Liver (tissue), 10 donors: ENCODE measurements at places on chromosomes 6 and 20. TPM values are rescaled to one million over a fixed set of nuclear protein-coding genes. Genes with fewer than 3 reads are reported as not detected.
A peak's percentile ranks its signal among the peaks of the same experiment; 100 is the strongest.

- H3K27ac ChIP-seq: no peak overlapping the region
- no peak overlapping the region for H3K4me3 ChIP-seq
- H3K4me1 ChIP-seq: peaks cover 3% of the 10 kb centered on the region
- no peaks in the 10 kb centered on the region for H3K27me3 ChIP-seq
- DNase-seq: no peak
Measured at GRCh38 chr6:150922137-150922536, 56.6 kb downstream of the MTHFD1L start.

DNA sequence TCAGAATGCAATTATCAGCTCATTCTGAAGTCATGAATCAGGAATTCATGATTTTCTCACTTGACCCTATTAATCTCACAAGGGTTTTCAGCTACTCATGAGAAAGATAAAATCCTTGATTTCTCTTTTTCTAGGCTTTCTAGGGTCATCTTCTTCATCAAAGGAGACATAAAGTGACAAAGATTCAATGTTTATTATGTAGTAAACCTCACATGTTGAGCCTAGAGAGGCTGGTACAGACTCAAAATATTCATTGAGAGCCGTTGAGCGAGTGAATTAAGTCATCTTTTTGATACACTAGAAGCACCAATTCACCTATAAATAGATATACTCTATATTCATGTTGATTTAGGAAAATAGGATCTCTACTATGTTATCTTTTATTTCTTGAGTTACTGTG, 104.8 kb upstream of the TRAF3IP2 start:
- peaks cover 3% of the 10 kb centered on the region for H3K4me1 ChIP-seq
- no peaks in the 10 kb centered on the region for H3K27me3 ChIP-seq
- no peak overlapping the region for H3K27ac ChIP-seq
- peak overlapping the region; percentile 41 for H3K4me3 ChIP-seq
- H3K36me3 ChIP-seq: no peaks in the 10 kb centered on the region

DNA sequence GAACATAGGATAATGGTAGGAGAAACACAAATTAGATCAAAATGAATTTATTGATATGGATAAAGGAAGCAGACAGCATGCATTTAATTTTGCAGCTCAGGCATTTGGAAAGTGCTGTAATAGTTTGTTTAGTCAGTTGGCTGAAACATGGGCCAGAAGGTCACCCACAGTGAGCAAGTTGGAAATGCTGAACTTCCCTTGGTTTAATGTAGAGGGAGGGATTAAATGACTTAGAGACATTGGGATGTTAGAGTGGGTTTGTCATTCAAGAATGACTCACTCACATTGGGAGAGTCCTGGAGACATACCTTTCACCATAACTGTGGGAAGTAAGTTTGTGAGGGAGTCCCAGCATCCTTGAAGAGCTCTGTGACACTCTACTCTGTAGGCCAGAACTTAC, 231.5 kb upstream of the PLCB4 start:
- no peaks in the 10 kb centered on the region for H3K4me1 ChIP-seq
- H3K27ac ChIP-seq: no peak overlapping the region
- H3K4me3 ChIP-seq: no peak overlapping the region
- DNase-seq: no peak
- no peaks in the 10 kb centered on the region for H3K27me3 ChIP-seq

GRCh38 chr20:2139250-2139649, 37.6 kb downstream of the STK35 start:
- no peak overlapping the region for H3K4me3 ChIP-seq
- H3K27ac ChIP-seq: no peak overlapping the region
- H3K36me3 ChIP-seq: peaks cover 4% of the 10 kb centered on the region
- no peaks in the 10 kb centered on the region for H3K4me1 ChIP-seq
- no peaks in the 10 kb centered on the region for H3K27me3 ChIP-seq

DNA sequence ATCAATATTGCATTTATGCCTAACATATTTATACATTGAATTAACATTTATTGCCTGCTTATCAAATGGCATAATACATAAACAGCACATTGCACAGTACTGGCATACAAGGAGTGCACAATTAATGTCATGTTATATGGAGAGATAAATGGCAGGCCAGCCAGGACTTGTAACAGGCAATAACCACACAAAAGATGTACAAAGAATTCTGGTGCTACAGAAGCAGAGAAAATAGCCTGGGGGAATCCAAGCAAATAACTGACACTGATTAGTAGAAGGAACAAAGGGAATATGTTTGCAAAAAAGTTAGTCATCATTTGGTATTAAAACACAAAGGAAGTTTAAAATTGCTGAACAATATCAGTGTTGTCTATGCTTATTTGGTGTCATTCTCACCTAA, 27.3 kb downstream of the COL21A1 start:
- H3K36me3 ChIP-seq: no peaks in the 10 kb centered on the region
- no peaks in the 10 kb centered on the region for H3K27me3 ChIP-seq
- no peaks in the 10 kb centered on the region for H3K4me1 ChIP-seq

- H3K36me3 ChIP-seq: no peaks in the 10 kb centered on the region
- DNase-seq: no peak
- no peaks in the 10 kb centered on the region for H3K4me1 ChIP-seq
- H3K4me3 ChIP-seq: no peak overlapping the region
- no peak overlapping the region for H3K27ac ChIP-seq
- H3K27me3 ChIP-seq: no peaks in the 10 kb centered on the region
Measured at GRCh38 chr6:46136831-46137230, 7.0 kb downstream of the ENPP4 start.

STMND1 gene
- total RNA-seq: not detected

NT5E gene
- 43.1 TPM for total RNA-seq

GJA1 gene
- total RNA-seq: 2.3 TPM

ULBP3 gene
- 0.92 TPM for total RNA-seq

SLC22A3 gene
- 40.9 TPM for total RNA-seq

GOPC gene
- total RNA-seq: 14.9 TPM

NHLRC1 gene
- total RNA-seq: 4.4 TPM
